ENCODE measurements at places on chromosomes 7 and 10.

GRCh38 chr10:112352044-112352443 is 21.9 kb upstream of the ACSL5 start:
- no peaks in the 10 kb centered on the region for H3K36me3 ChIP-seq
- no peak for DNase-seq
- no peaks in the 10 kb centered on the region for H3K27me3 ChIP-seq
- H3K4me1 ChIP-seq, result no peaks in the 10 kb centered on the region
- no peak overlapping the region for H3K4me3 ChIP-seq

DNA sequence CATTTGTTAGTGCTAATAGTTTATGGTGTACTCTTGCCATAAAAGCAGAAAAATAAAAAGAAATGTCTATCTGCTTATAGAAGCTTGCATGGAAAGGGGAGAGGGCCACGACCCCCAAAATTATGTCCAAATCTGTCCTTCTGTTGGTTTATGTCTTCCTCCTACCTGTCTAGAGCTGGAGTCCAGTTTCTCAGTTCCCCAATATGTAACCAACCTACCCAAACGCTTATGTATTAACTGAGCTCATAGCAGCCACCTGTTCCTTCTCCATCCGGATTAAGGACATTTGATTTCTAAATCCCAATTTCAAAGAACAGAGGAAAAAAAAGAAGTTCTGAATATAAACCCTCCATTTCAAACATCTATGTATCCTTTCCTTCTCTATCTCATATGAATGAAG is 30.3 kb upstream of the TPK1 start:
- no peaks in the 10 kb centered on the region for H3K36me3 ChIP-seq
- H3K27me3 ChIP-seq, result peaks cover 14% of the 10 kb centered on the region
- H3K4me1 ChIP-seq, result no peaks in the 10 kb centered on the region
- no peak overlapping the region for H3K4me3 ChIP-seq
- H3K27ac ChIP-seq, result no peak overlapping the region
- no peak for DNase-seq

- DNase-seq, result no peak
- no peak overlapping the region for H3K4me3 ChIP-seq
- H3K27me3 ChIP-seq, result no peaks in the 10 kb centered on the region
- peak overlapping the region; percentile 10 for H3K27ac ChIP-seq
- H3K4me1 ChIP-seq, result peaks cover 34% of the 10 kb centered on the region
Measured at GRCh38 chr7:33040803-33041516, 21.6 kb downstream of the NT5C3A start.

DNA sequence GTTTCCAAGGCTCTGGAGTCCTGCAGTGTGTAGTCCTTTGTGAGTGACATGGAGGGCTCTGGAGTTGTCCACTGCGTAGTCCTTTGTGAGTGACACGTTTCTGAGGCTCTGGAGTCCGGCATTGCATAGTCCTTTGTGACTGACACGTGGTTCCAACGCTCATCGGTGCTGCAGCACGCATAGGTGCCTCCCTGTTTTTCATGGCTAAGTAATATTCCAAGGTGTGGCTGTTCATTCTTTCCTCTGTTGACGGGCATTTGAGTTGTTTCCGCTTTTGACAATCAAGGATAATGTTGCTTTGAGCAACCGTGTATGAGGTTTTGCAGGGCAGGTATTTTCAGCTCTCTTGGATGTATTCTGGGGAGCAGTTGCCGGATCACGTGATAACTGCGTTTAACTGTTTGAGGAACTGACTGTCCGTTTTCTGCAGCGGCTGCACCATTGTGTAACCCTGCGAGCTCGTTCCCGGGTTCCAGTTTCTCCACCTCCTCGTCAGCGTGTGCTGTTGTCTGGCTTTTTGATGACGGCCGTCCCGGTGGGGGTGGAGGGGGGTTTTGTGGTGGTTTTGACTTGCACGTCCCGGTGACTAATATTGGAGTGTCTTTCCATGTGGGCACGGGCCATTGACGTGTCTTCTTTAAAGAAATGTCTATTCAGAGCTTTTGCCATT is 21.1 kb downstream of the FAM20C start:
- no peaks in the 10 kb centered on the region for H3K36me3 ChIP-seq
- no peak overlapping the region for H3K27ac ChIP-seq
- H3K27me3 ChIP-seq, result no peaks in the 10 kb centered on the region
- H3K4me3 ChIP-seq, result no peak overlapping the region

- DNase-seq, result no peak
- H3K27ac ChIP-seq, result no peak overlapping the region
- H3K4me1 ChIP-seq, result no peaks in the 10 kb centered on the region
- H3K36me3 ChIP-seq, result no peaks in the 10 kb centered on the region
Measured at GRCh38 chr7:33918438-33919143, 13.3 kb downstream of the BMPER start.

GRCh38 chr10:99709480-99710229 is 22.3 kb downstream of the COX15 start:
- H3K4me3 ChIP-seq, result no peak overlapping the region
- no peak overlapping the region for H3K27ac ChIP-seq
- H3K36me3 ChIP-seq, result peaks cover 28% of the 10 kb centered on the region
- no peaks in the 10 kb centered on the region for H3K27me3 ChIP-seq
- peaks cover 6% of the 10 kb centered on the region for H3K4me1 ChIP-seq

- DNase-seq, result no peak
- H3K4me1 ChIP-seq, result peaks cover 5% of the 10 kb centered on the region
- H3K4me3 ChIP-seq, result no peak overlapping the region
- peaks cover 27% of the 10 kb centered on the region for H3K27me3 ChIP-seq
- no peaks in the 10 kb centered on the region for H3K36me3 ChIP-seq
Measured at GRCh38 chr7:87223666-87224065, 4.1 kb upstream of the TMEM243 start.

DNA sequence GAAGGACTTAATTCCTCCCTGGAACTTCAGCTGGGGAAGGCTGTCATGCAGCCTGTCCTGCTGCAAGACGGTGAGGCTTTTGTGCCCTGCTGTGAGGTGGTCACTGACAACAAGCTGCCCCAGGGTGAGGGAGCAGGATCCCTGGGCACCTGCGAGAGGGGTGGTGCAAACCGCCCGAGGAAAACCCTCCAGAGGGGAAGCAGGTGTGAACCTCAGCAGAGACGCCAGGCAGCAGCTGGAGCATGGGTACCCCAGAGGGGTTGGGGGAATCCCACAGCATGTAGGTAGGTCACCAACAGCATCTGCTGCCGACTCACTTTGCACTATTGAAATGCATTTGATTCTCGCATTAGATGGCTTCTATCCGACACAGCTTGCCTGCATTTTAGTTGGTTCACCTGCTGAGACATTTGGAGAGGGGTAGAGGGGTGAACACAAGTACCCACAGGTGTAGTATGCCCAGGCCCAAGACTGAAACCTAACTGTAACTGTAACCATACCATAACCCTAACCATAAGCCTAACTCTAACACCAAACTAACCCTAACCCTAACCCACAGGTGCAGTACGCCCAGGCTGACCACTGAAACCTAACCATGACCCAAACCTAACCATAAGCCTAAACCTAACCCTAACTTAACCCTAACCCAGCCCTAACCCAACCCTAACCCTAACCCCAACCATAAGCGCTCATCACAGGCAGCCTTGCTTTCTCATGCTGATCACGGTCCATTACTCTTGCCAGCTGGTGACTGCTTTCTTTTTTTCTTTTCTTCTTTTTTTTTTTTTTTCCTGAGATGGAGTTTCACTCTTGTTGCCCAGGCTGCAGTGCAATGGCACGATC is 85.9 kb downstream of the ELFN1 start:
- H3K27ac ChIP-seq, result no peak overlapping the region
- no peaks in the 10 kb centered on the region for H3K4me1 ChIP-seq
- H3K4me3 ChIP-seq, result no peak overlapping the region
- no peaks in the 10 kb centered on the region for H3K36me3 ChIP-seq
- no peak for DNase-seq
- H3K27me3 ChIP-seq, result peaks cover 51% of the 10 kb centered on the region

- peaks cover 55% of the 10 kb centered on the region for H3K27me3 ChIP-seq
- H3K4me3 ChIP-seq, result peak overlapping the region; percentile 86
- peak; percentile 49 for DNase-seq
- H3K27ac ChIP-seq, result no peak overlapping the region
Measured at GRCh38 chr10:35641676-35642034, 441 bp downstream of the FZD8 start.

DNA sequence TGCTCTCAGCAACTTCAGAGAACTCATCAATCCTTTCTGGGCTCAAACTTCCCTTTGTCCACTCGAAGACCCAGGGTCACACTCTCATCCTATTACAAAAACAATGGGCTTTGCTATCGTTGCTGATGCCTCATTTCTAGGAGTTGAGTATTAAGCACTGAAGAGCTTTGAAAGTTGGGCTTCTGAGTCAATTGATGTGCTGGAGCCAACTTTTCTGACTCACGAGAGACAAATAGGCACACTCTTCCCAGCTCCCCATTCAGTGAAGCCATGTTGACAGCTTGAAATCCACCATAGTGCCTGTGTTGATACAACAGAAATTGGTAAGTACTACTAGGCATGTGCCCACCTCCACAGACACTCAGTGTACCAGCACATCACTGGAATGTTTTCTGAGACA is 97.5 kb upstream of the PRSS58 start:
- no peak overlapping the region for H3K27ac ChIP-seq
- H3K27me3 ChIP-seq, result peaks cover 26% of the 10 kb centered on the region
- peaks cover 6% of the 10 kb centered on the region for H3K4me1 ChIP-seq
- no peaks in the 10 kb centered on the region for H3K36me3 ChIP-seq
- H3K4me3 ChIP-seq, result no peak overlapping the region
- no peak for DNase-seq

DNA sequence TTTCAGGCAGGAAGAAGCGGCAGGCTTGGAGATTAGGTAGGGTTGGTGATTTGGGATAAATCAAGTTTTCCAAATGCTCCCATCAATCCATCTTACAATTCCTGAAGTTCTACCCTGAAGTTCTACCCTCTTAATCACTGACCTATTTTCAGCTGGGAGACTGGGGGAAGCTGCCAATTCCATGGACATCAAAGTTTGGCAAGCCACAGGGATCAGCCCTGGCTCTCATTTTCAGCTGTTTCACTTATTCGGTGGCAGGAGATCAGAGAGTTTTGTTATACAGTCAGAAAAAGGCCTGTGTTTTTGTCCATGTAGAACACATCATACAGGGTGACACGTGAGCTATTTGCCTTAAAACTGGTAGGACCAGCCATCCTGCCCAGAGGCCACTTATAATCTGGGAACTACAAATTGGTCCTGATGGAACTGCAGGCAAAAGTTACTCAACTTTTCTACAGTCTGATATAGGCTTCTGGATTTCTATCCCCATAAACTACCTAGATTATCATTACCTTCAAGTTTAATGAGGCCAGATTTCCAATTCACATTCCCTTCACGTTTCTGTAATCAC is 112.9 kb upstream of the ZNF746 start:
- DNase-seq, result no peak
- no peaks in the 10 kb centered on the region for H3K4me1 ChIP-seq
- no peak overlapping the region for H3K27ac ChIP-seq
- no peak overlapping the region for H3K4me3 ChIP-seq
- H3K36me3 ChIP-seq, result peaks cover 69% of the 10 kb centered on the region

GRCh38 chr7:47281966-47282643 is 299.8 kb downstream of the TNS3 start:
- peak overlapping the region; percentile 10 for H3K27ac ChIP-seq
- no peaks in the 10 kb centered on the region for H3K4me1 ChIP-seq
- no peaks in the 10 kb centered on the region for H3K27me3 ChIP-seq
- no peak overlapping the region for H3K4me3 ChIP-seq

GRCh38 chr10:24427678-24428409 is 218.9 kb downstream of the KIAA1217 start:
- H3K27ac ChIP-seq, result no peak overlapping the region
- H3K4me3 ChIP-seq, result no peak overlapping the region
- DNase-seq, result no peak
- no peaks in the 10 kb centered on the region for H3K4me1 ChIP-seq
- peaks cover 29% of the 10 kb centered on the region for H3K36me3 ChIP-seq
- no peaks in the 10 kb centered on the region for H3K27me3 ChIP-seq

DNA sequence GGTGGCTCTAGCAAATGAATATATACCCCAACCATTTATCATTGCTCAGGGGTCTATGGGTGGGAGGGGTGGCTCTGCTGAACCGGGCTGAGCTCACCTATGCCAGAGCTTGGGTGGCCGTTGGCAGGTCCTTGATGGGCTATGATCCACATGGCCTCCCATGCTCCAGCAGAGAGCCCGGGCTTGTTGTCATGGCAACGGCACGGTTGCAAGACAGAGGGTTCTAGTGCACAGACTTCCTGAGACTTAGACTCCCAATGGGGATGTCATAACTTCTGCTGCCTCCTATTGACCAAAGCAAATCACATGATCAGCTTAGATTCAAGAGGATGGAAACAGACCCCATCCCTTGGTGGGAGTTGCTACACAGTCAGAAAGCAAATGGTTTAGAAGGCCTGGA is 36.4 kb upstream of the CARD11 start:
- no peak for DNase-seq
- no peaks in the 10 kb centered on the region for H3K36me3 ChIP-seq
- H3K27ac ChIP-seq, result no peak overlapping the region
- H3K27me3 ChIP-seq, result no peaks in the 10 kb centered on the region
- H3K4me1 ChIP-seq, result peaks cover 7% of the 10 kb centered on the region
- no peak overlapping the region for H3K4me3 ChIP-seq

DNA sequence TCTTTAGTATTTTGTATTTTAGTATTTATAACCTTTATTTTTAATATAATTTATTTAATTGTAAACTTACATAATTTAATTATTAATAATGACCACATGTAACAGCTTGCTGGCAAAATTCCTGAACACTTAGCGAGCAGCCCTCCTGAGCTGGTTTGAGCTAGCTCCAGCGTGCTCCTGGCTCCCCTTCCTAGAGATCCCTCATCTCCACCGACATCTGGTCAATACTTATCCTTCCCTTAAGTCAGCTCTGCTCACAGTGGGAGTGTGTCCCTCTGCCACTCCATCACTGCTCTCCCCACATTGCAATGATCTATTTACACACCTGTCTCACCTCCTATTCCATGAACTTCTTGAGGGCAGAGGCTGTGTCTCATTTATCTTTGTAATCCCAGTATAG is 20.6 kb upstream of the TBXAS1 start:
- no peak overlapping the region for H3K27ac ChIP-seq
- H3K27me3 ChIP-seq, result peaks cover 14% of the 10 kb centered on the region
- DNase-seq, result no peak
- peaks cover 3% of the 10 kb centered on the region for H3K4me1 ChIP-seq
- no peak overlapping the region for H3K4me3 ChIP-seq

DNA sequence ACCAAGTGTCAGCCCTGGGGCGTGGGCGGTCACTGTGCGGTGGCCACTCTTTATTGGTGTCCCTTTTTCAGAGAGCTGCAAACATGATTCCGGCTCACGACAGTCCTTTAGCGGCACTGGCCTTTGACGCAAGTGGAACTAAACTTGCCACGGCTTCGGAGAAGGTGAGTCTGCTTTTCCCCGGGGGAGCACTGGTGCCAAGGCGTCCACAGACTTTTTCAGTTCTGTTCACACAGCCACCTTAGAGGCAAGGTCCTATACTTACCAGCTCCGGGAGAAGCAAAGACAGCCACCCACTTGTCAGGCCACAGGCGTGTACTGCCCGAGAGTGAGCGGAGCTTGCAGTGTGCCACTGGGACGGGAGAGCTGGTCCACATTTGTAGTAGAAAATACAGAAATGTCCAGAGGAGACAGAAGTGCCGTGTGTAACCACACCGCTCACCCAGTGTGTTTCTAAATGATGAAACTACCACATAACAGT is 27.9 kb downstream of the WIPI2 start:
- no peaks in the 10 kb centered on the region for H3K27me3 ChIP-seq
- DNase-seq, result no peak
- no peak overlapping the region for H3K4me3 ChIP-seq
- H3K4me1 ChIP-seq, result peaks cover 6% of the 10 kb centered on the region
